Vagina (tissue), 2 donors: ENCODE measurements at places on chromosomes 12 and 14. TPM values are rescaled to one million over a fixed set of nuclear protein-coding genes. Genes with fewer than 3 reads are reported as not detected.

FZD10 gene
- 5.2 TPM for total RNA-seq

ARF3 gene
- 56.2 TPM for total RNA-seq

TBC1D30 gene
- 3.9 TPM for total RNA-seq

KRT2 gene
- 2.0 TPM for total RNA-seq

TSPAN31 gene
- 67.0 TPM for total RNA-seq

TAS2R14 gene
- total RNA-seq: 5.2 TPM

GLT8D2 gene
- total RNA-seq: 11.0 TPM

SLC8B1 gene
- total RNA-seq: 42.2 TPM

KRT83 gene
- not detected for total RNA-seq

SUDS3 gene
- 26.3 TPM for total RNA-seq

BDKRB2 gene
- 23.3 TPM for total RNA-seq

PLEK2 gene
- 4.4 TPM for total RNA-seq

RAB21 gene
- 21.1 TPM for total RNA-seq

KDM2B gene
- 18.9 TPM for total RNA-seq

ACSS3 gene
- 29.5 TPM for total RNA-seq

KRT6C gene
- total RNA-seq: 257 TPM

CLEC1A gene
- total RNA-seq: 2.2 TPM

- DNase-seq: no peak
Observed at GRCh38 chr12:40152783-40153383, 47.0 kb upstream of the SLC2A13 start.

DNA sequence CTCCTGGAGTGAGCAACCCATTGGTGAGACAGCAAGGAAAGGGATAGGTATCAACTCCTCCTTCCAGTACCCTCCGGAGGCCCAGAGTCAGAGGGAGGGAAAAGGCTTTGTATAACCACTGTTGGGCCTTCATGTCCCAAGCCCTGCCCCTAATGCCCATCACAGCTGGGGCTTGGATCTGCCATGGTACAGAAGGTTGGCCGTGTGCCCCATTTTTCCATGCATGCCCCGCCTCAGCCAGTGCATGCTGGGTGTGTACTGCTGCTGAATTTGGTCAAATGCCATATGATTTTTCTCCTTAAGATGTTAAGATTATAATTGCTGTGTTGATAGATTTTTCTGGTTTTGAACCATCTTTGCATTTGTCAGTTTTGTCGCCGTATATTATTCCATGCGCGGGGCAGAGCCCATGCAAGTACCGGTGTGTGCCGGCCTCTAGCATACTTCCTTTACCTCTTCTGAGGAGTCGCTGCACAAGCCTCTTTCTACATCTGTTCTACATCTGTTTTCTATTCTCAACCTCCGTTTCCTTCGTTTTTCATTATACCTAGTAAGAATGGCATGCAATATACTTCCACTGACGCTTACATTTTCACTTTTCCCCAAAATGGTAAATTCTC lies 26.6 kb downstream of the PPP2R5C start:
- no peak for DNase-seq

DNA sequence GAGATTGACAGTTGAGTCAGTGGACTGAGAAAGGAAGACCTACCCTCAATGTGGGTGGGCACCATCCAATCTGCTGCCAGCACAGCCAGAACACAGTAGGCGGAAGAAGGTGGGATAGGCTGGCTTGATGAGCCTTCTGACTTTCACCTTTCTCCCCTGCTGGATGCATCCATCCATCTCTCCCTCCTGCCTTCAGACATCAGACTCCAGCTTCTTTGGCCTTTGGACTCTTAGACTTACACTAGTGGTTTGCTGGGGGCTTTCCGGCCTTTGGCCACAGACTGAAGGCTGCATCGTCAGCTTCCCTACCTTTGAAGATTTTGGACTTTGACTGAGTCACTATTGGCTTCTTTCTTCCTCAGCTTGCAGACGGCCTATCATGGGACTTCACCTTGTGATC lies 456.5 kb upstream of the MIS18BP1 start:
- no peak for DNase-seq

DNA sequence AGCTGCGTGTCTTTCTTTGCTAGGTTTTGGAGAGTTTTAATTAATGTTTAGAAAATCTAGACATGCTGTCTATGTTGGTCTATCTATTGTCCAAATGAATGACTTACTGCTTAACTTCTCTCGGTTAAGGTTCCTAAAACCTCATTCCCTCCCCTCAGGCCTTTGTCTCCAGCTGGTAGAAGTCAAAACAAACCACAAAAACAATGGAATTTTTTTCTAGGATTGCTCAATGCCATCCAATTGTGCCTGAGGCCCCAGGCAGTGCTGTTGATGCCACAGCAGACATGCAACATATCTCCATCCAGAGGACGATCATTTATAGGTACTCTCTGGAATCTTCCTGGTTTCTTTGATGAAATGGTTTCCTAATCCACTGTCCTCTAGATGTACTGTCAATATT lies 448.2 kb upstream of the TBX3 start:
- DNase-seq: no peak

- peak; percentile 96 for DNase-seq
Observed at GRCh38 chr12:15629108-15629507, 160.1 kb downstream of the EPS8 start.

- no peak for DNase-seq
Observed at GRCh38 chr12:18581232-18581962, 156.4 kb downstream of the PLCZ1 start.

GRCh38 chr14:23321572-23322547 lies 603 bp downstream of the PABPN1 start:
- no peak for DNase-seq

GRCh38 chr12:25797386-25797785 lies 161.1 kb upstream of the RASSF8 start:
- DNase-seq: no peak

DNA sequence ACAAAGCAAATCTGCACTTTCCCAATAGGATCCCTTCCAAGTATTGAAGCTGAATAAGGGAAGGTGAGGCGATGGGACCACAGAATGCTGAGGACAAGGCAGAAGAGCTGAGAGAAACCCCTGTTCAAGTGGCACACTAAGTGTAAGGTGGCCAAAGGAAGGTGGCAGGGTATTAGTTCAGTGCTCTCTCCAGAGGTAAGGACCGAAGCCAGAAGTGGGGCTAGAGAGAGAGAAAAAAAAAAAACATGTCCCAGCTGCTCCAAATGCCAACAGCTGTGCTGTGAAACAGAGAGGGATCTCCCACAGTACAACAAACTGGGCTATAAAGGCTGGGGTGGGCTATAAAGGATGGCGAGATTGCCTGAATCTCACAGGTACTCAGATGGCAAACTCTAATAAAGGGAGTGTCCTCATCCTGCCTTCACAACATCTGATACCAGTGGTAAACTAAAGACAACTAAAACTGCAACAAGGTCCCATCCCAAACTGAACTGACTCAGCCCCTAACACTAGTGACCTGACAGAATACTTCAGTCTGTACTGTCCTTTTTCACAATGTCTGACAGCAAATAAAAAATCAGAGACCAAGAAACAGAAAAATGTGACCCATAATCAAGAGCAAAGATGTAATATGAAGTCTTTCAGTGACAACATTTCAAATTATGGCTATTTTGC lies 47.9 kb downstream of the CDK17 start:
- no peak for DNase-seq

- DNase-seq: no peak
Observed at GRCh38 chr12:2609020-2609419, 185.8 kb upstream of the FKBP4 start.

GRCh38 chr12:119369907-119370546 lies 35.5 kb downstream of the CCDC60 start:
- DNase-seq: no peak

DNA sequence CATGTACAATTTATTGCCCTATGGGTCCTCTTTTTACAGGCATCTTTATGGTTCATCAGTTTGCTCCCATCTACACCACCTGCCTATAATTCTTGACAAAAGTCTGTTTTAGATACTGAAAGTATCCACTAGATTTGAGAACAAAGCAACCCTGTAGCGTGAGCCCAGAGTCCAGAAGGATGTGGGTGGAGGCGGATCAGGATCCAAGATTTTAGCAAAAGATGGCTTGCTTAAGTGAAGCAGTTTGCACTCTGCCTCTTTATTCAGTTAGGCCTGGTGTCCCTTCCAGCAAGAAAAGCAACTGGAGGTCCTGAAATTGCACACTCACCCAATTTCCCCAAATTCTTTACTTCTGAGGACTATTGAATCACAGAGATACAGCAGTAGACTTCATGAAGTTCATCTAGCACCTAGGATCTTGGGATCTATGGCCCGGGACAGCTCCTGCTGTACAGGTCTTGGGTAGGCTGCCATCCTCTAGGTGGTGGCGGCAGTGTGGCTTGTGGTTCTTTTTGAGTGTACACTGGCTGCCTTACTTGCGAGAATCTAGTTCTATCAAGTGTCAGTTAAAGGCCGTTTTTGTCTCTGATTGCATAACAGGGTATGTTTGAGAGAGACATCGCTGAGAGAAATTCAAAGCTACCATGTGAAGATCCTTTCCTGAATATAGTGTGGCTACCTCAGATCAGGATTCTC lies 873.2 kb downstream of the NRXN3 start:
- no peak for DNase-seq

- DNase-seq: no peak
Observed at GRCh38 chr12:91496337-91496736, 313.7 kb upstream of the DCN start.

DNA sequence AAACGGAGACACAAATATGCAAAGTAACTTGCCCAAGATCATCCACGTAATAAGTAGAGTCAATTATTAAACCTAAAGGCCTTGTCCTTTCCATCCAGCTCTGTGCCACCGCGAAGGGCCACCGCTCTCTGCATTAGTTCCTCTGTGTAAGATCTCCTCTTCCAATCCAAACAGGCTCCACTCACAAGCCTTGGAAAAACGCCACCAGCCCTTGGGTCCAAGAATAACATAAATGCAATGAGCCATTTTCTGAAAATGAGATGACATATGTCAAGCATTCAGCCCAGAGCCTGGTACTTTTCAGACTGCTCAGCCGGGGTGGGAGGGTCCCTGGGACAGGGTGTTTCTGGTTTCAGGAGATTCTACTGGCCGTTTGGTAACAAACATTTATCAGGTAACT lies 30.0 kb downstream of the DGLUCY start:
- no peak for DNase-seq

DNA sequence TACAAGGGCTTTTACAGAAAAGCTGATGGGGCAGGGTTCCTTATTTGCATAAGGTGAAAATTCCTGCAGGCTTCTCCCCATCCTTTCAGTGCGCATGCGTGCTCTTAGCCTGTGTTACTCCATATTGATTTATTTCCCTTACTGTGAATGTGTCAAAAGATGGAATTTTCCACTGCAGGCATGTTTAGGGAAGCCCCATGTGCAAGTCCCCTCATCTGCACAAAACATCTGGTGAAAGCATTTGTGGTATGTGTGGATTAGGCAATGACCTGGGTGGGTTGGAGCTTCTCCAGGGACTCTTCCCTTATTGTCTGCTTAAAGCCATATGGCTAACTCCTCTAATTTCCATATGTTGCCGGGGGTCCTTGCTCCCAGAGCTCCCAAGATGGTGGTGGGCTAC lies 912.7 kb upstream of the LRFN5 start:
- no peak for DNase-seq

- no peak for DNase-seq
Observed at GRCh38 chr12:54159589-54159988, 29.2 kb downstream of the SMUG1 start.

GRCh38 chr12:113267621-113268020 lies 46.4 kb downstream of the TPCN1 start:
- no peak for DNase-seq

- no peak for DNase-seq
Observed at GRCh38 chr14:78637908-78638475, 467.8 kb downstream of the NRXN3 start.

- no peak for DNase-seq
Observed at GRCh38 chr12:93109551-93110203, 180.6 kb upstream of the EEA1 start.

- DNase-seq: no peak
Observed at GRCh38 chr12:53169644-53170043, 10.9 kb upstream of the ZNF740 start.

DNA sequence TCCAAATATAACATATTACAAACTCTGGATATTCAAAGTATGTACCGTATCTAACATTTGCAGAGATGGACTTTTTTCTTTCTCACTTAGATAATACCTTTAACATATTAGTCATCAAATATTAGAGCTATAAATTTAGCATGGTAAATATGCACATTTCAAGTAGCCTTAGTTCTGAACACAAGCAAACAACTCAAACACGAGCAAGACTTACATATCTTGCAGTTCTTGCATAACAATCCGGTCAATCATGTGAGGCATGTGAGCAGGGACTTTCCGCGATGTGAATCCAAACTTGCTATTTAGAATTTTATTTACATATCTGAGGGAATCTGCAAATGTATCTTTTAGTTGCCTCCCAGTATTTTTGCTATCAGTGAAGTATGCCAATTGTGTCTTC lies 22.1 kb upstream of the SYCP3 start:
- no peak for DNase-seq

DNA sequence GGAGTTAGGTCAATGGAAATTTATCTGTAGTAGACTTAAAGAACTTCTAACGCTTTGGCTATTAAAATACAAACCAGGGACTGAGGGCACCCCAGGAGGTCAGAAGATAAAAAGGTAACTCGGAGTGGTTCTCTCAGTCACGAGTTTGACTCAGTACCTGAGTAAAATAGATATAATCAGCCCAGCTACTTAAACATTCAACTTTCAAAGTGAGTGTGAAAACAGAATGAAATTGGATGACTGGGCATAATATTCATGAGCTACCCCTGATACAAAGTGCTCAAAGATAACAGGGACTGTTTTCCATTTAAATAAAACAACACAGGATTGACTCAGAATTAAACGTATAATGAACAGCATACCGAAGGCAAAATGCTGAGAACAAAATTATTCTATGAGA lies 75.0 kb downstream of the FOXN3 start:
- no peak for DNase-seq

GRCh38 chr14:29216268-29217232 lies 450.0 kb downstream of the FOXG1 start:
- no peak for DNase-seq

GRCh38 chr12:26798023-26798422 lies 35.0 kb downstream of the ITPR2 start:
- DNase-seq: no peak

DNA sequence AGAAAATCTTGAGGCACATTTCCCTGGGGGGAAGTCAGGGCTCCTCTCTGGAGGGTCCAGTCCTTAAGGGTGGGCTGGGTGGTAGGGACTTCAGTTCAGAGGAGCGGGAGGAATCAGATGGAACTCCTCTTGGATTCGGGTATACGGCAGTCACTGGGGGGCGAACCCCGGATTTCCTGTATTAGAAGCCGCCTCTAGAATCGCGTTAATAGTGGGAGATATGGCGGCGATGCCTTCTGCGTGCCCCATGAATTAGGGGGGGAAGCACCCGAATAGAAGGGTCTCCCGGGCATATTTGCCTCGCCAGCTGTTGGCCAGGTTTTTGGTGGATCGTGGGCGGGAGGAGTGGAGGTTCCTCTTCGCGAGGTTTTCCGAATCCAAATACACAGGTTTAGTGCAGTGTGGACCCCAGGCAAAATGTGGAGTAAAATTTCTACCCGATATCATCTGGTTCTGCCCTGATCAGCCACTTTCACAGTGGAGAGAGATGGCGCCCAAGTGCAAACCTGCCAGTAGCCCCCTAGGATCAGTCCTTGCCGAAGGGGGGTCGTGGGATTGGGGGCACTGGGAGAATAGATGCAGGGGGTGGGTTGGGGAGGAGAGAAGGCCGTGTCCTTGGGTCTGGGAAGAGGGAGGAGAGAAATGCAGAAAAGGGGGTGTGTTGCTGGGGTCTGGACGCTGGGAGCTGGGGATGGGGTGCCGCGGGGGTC lies 628 bp downstream of the MEG3 start:
- no peak for DNase-seq
